GM19239 (cell line): ENCODE measurements at places on chromosomes 1 and 21.

DNA sequence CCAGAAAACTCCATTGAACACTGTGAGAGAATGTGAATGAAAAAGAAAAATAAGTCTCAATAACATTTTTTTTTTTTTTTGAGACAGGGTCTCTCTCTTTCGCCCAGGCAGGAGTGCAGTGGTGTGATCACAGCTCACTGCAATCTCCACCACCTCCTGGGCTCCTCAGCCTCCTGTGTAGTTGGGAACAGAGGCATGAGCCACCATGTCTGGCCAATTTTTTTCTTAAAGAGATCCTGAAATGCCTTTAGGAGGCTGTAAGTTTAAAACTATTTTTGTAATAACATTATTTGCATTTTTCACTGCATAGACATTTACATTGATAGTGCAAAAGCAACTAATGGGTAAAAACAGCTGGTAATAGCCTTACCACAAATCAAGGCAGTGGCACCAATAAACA lies 35.3 kb downstream of the GDAP2 start:
- DNase-seq: no peak

- DNase-seq: no peak
Measured at GRCh38 chr1:26046246-26047095, 553 bp upstream of the SLC30A2 start.

DNA sequence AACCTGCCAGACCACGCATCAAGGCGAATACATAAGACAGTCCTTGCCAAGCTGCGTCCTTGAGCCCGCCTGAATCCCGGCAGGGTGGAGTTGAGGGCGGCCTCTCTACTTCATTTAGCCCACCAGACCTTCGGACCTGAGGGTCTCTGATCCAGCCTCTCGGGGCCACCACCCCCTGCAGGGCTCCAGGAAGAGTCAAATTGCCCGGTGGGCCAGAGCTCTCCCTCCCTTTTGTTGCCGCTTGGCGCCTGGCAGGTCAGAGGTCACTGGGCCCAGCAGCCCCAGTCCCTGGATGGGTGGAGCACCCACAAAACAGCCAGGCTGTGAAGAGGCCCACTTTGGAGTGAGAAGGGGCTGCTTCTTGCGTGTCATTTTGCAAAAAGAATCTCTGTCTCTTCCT lies 9.0 kb downstream of the GNG4 start:
- no peak for DNase-seq

- DNase-seq: no peak
Measured at GRCh38 chr1:204672482-204673121, 12.9 kb downstream of the LRRN2 start.

DNA sequence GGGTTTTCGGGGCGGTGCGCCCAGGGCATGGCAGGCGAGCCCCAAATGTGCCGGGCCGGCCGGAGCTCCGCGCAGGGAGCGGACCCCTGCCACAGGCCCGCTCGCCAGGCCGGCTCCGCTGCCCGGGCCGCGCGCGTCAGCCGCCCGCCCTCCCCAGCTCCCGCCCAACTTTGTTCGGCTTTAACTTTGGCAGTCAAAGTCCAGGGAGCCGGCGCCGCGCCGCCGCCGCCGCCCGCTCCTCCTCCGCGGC lies 488 bp downstream of the SLC35D1 start:
- peak; percentile 36 for DNase-seq

- no peak for DNase-seq
Measured at GRCh38 chr1:235714205-235714897, 64.8 kb upstream of the GNG4 start.

DNA sequence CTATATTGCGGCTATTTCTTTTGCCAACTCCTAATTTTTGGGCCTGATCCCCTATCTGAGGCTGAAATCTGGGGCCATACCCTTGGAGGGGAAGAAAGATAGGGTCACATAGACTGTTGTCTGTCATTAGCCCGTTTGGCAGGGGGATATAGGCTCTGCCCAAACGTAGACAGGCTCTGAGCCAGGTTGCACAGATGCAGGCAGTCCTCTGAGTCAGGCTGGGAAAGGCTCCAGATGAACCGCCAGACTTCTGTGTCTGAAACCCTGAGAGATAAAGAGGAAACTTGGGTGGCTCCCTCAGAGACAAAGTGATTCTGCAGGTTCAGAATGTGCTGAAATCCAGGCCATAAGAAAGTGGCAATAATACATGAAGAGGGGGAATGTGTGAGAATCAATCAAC lies 4.0 kb upstream of the CAP1 start:
- no peak for DNase-seq

DNA sequence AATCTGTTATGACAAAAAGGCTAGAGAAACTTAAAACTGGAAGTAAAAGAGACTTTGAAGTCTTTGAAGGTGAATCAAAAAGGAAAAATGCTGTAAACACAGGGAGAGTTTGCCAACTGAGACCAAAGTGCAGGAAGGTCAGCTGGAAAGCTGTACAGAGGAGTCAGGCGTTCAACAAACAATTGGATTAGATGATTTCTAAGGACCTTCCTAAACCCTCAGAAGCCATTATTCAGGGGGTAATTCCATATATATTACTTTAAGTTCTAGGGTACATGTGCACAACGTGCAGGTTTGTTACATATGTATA lies 156.8 kb downstream of the ZBTB18 start:
- DNase-seq: no peak
